Activated naive CD4-positive, alpha-beta T cell treated with Interleukin-2 at 50 U/mL for 16 hours (primary cell): ENCODE measurements at places on chromosomes 6 and 20.
A peak's percentile ranks its signal among the peaks of the same experiment; 100 is the strongest.

DNA sequence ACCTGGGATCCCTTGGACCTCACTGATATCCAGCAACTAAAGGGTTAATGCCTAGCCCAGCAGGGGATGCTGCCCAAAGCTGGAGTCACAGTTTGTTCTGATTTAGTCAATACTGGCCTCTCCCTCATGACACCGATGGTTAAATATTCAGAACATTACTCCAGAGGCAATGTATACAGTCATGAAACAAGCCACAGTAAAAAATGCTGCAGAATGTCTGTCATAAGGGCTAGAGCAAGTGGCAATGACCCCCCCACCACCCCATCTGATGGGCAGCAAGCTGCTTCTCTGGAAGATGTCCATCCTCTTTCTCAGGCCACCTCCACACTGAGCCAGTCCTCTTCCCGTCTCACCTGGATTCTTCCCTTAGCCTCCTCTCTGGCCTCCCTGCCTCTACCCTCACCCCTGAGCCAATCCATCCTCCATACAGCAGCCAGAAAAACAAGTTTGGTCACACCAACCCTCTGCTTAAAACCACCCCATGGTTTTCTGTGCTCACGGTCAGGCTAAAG lies 99.0 kb upstream of the KCNG1 start:
- DNase-seq: no peak

- DNase-seq: no peak
These were observed 79.2 kb downstream of the NOL4L start for GRCh38 chr20:32505723-32506473.

GRCh38 chr20:52983726-52984450 lies 11.7 kb downstream of the TSHZ2 start:
- DNase-seq: no peak

- DNase-seq: no peak
These were observed 168.5 kb upstream of the SIM1 start for GRCh38 chr6:100633096-100633777.

- DNase-seq: no peak
These were observed 275.3 kb downstream of the FARS2 start for GRCh38 chr6:5536644-5537043.

DNA sequence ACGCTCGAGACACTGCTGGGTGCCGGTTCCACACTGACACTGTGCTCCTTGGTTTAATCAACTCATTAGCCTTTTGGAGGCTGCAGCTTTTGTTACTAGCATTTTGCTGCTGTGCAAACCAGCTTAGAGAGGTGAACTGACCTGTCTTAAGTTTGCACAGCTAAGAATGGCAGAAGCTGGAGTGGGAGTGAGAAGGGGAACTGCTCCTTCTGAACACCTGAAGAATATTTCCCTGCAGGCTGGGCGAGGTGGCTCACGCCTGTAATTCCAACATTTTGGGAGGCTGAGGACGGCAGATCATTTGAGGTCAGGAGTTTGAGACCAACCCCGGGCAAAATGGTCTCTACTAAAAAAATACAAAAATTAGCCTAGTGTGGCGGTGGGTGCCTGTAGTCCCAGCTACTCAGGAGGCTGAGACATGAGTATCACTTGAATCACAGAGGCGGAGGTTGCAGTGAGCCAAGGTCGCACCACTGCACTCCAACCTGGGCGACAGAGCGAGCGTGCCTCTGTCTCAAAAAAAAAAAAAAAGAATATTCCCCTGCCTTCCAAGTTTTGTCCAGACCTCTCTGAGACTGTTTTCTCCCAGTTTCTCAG lies 5.0 kb downstream of the CEBPB start:
- DNase-seq: no peak

- DNase-seq: no peak
These were observed 77.9 kb upstream of the PAK5 start for GRCh38 chr20:9916761-9917160.

DNA sequence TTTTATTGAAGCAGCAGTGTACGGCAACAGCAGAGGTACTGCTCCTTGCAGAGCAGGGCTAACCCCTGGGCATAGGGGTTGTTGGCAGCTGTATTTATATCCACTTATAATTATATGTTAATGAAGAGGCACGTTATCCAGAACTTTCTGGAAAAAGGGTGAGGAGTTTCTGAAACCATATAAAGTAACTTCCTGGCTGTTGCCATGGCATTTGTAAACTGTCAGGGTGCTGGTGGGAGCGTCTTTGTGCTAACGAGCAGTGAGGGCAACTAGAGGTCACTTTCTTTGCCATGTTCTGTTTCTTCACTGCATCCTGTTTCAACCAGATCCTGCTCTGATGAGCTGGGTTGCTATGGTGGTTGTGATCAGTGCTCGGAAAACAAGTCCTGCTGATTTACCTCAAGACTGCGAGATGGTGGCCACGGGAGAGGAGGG lies 11.1 kb upstream of the ARFGEF2 start:
- DNase-seq: no peak

GRCh38 chr6:11637266-11637665 lies 99.7 kb downstream of the TMEM170B start:
- no peak for DNase-seq

DNA sequence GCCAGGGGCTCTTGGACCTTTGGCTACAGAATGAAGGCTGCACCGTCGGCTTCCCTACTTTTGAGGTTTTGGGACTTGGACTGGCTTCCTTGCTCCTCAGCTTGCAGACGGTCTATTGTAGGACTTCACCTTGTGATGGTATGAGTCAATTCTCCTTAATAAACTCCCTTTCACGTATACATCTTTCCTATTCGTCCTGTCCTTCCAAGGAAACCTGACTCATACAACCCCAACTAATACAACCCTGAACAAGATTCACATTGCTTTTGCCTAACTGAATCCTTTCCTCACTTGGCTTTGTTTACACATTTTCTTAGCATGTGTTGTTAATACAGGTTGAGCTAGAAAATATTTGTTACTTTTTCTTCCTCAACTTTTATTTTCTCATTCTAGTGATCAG lies 21.9 kb downstream of the TBXT start:
- no peak for DNase-seq

DNA sequence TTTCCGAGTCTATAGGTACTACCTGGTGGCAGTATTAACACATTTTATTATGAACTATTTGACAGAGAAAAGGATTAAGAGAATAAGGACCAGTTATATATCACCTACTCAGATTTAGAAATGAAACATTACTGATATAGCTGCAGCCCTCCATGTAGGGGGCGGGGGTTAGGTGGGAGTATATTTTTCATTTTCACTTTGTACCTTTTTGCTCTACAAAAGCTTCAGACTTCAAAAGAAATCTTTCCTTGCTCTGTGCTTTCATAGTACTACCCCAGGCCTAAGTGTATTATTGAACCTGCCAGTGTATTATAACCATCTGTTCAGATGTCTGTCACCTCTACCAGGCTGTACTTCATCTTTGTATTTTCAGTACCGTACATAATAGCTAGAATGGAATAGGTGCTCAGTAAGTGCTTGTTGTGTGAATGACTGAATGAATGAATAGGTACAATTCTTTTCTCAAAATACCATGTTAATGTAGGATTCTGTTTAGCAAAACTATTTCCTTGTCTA lies 43.0 kb downstream of the CDKAL1 start:
- no peak for DNase-seq

DNA sequence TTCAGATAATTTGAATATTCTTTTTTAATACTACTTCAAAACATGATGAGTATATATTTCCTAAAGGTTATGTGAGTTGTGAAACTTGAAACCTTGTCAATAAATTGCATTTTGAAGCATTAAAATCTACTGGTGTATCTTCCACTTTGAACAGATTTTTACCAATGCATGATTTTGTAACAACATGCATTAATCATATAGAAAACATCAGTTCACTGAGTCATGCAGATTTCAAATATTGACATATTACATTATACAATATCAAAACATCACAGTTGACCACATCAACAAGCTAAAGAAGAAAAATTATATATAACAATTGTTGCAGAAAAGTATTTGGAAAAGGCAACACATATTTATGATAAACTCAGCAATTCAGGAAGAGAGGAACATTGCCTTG lies 158.1 kb downstream of the WDR27 start:
- no peak for DNase-seq

DNA sequence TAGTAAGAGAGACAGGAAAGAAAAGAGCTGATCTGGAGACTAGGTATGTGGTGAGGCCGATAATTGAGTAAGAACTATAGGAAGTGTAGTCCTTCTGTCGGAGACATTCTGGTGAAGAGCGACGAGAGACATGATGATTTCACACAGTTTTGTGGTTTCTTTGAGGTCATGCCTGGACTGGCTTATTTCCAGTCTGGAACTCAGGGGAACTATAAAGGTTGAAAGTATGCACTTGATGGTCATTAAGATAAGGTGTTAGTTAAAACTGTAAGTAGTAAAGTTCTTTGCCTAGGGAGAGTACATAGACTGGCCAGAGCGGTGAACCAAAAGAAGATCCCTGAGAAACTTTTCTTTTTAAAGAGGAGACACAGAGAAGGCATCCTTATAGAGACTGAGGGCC lies 68.8 kb downstream of the RFX6 start:
- DNase-seq: no peak

GRCh38 chr6:22155551-22155950 lies 141.3 kb downstream of the PRL start:
- no peak for DNase-seq

DNA sequence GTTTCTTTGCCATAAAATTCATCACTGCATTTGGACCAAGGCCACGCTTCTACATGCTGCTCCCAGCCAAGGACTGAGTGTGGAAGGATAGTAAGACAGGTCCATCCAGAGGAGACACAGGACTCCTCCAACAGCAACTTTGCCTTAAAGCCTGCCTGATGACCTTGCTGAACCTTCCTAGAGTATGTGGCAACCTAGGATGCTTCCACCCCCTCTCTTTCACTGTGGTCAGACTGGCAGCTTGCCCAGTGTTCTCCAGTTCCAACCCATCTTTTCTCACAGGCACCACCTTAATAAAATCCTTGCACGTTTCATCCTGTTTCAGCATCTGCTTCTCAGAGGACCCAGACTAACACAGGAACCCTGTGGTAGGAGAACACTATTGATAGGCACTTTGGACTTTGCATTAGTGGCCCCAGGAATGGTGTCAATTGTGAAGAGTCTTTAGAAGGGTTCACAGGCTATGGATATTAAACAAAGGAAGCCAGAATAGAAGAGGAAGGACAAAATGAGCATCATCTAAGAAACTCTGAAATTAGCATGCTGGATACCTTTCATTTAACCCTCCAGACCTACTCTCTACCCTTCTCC lies 2.4 kb upstream of the PKHD1 start:
- DNase-seq: no peak

DNA sequence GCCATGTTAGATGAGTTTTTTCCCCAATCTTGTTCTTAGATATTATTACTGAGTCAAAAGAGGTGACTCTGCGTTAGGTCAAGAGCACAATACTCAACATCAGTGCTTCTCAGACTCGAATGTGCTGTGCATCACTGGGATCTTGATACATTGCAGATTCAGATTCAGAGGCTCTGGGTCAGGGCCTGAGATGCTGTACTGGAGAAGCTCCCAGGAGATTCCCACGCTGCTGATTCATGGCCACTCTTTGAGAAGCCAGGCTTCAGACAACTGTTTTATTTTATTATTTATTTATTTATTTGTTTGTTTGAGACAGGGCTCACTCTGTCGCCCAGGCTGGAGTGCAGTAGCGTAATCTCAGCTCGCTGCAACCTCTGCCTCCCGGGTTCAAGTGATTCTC lies 41.4 kb upstream of the ARID1B start:
- no peak for DNase-seq

DNA sequence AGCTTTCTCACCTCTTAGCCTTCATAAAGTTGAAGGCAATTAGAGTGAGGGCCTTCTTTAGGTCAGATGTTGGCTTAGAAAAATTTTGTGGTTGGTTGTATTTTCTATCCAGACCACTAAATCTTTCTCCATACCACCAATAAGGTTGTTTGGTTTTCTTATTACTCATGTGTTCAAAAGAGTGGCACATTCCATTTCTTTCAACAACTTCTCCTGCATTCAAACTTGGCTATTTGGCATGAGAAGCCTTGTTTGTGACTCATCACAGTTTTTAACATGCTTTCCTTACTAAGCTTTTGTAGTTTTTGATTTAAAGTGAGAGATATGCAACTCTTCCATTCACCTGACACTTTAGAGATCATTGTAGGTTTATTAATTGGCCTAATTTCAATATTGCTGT lies 949.6 kb downstream of the TBC1D32 start:
- no peak for DNase-seq

DNA sequence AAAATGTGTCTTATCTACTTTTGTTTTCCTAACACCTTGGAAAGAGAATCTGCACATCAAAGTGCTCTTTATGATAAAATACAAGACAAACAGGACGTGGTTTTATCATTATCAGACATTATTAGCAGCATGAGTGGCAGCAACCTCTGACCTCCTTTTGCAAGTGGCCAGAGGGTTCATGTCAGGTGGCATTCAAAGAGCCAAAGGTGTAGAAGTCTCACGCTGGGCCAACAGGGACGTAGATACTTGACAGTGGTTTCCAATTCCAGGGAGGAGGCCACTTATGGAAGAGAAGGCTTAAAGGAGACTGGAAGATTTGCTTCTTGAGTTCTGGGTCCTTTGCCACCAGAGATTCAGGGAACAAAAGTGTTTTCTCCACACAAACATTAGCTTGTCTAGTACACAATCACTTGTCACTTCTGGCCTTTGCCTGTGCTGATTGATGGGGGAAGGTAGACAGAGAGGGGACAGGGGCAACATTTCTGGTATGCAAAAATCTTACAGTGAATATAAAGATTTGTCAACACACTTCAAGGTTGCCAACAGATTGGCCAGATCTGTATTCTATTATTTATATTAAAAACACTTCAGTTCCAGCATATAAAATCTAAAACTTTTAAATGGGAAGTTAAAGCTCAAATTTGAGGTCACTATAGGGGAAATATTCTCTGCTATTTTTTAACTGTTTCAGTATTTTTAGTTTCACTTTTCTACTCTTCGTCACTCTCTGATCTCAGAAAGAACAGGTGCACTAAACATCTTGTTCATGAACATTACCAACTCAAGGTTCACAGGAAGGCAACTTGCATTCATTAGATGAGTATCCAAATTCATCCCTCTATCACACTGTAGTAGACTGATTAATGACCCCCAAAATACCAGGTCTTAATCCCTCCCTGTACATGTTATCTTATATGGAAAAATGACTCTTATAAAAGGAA lies 52.1 kb upstream of the FBXO30 start:
- peak; percentile 6 for DNase-seq

DNA sequence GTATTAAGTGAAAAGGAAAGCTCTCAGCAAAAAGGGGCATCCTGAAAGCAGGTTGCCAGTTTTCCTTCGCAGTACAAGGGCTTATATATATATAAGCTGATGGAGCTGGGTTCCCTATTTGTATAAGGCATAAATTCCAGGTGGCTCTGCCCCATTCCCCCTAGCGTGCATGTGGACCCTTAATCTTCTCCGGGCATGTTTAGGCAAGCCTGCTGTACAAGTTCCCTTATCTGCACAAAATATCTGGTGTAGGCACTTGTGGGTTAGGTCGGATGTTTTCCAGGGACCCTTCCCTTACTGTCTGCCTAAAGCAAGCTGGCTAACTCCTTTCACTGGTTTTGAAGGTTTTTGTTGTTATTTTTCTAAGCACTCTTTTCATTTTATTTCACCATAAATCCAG lies 140.7 kb downstream of the FUT9 start:
- no peak for DNase-seq

GRCh38 chr20:3046677-3047462 lies 1.0 kb downstream of the MRPS26 start:
- DNase-seq: no peak

GRCh38 chr6:26103141-26103769 lies 16.0 kb downstream of the HFE start:
- no peak for DNase-seq
